CD4-positive, alpha-beta memory T cell (primary cell): ENCODE measurements at places on chromosomes 5 and 9.

GRCh38 chr5:67246108-67246507 is 49.5 kb upstream of the CD180 start:
- DNase-seq, result no peak

DNA sequence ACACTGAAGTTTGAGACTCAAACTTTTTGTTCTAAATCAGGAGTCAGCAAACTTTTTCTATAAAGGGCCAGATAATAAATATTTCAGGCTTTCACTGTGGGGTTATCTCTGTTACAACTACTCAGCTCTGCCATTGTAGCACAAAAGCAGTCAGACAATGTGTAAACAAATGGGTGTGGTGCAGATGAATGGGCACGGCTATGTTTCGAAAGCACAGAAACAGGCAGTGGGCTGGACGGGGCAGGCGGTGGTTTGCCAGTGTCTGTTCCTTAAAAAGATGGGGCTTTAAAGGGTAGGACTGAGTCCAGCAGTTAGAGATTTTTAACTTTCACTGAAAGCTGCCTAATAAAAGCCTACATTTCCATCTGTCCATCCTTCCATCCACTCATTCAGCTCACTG is 48.9 kb downstream of the PFDN1 start:
- no peak for DNase-seq

- DNase-seq, result no peak
Measured at GRCh38 chr5:74174366-74174765, 466.2 kb downstream of the ENC1 start.

- no peak for DNase-seq
Measured at GRCh38 chr9:108671176-108671575, 184.6 kb downstream of the ACTL7B start.

DNA sequence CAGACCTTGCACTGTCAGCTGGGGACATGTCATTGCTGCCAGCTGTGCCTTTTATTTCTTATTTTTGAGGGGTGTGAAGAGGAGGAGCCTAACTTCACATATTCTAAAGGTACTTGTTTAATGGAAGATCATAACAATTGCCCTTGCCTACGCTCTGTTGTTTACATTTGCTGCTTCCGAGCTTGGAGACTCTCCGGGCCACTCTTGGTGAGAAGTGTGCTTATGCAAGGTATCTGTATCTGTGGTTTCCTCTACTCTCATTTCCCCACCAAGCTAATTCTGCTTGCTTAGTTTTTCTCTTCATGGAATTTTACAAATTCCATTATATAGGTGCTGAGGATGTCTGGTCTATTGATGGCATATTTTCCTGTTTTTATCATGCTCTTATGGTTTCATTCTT is 105.3 kb downstream of the RASGRF2 start:
- no peak for DNase-seq

- DNase-seq, result no peak
Measured at GRCh38 chr9:75451045-75451444, 362.7 kb downstream of the OSTF1 start.

DNA sequence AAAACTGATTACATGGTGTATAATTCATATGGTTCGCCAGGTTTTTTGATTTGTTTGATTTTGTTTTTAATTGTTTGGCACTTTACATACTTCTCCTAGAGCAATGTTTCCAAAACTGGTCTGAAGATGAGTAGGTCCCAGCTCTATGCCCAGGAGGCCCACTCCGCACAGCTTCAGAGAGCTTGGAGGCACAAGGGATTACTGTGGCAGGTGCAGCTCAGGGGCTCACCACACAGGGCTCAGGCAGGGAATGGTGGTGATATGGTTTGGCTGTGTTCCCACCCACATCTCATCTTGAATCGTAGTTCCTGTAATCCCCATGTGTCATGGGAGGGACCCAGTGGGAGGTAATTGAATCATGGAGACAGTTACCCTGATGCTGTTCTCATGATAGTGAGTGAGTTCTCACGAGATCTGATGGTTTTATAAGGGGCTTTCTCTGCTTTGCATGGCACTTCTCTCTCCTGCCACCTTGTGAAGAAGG is 296.6 kb downstream of the MED10 start:
- DNase-seq, result no peak

GRCh38 chr9:95940265-95940664 is 64.8 kb downstream of the ERCC6L2 start:
- DNase-seq, result no peak

- no peak for DNase-seq
Measured at GRCh38 chr9:14373706-14374105, 59.8 kb upstream of the NFIB start.

DNA sequence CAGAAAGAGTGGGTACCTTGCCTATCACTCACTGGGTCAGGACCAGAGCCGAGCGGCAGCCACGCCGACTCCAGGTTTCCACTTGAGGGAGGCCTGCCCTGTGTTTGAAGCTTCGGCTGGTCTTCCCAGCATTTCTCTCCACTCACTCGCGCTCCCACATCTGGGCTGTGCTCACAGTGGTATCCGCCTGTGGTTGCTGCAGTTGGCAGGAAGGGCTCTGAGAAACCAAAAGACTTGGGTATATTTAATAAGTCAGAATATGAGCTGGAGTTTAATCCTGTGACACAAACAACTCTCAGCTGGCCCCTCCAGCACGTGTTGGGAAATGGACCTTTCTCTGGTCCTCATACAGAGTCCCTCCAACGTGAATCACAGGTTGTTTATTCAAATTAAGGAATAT is 70.9 kb downstream of the SPRY4 start:
- no peak for DNase-seq

- no peak for DNase-seq
Measured at GRCh38 chr9:77756449-77756848, 108.3 kb upstream of the GNA14 start.

DNA sequence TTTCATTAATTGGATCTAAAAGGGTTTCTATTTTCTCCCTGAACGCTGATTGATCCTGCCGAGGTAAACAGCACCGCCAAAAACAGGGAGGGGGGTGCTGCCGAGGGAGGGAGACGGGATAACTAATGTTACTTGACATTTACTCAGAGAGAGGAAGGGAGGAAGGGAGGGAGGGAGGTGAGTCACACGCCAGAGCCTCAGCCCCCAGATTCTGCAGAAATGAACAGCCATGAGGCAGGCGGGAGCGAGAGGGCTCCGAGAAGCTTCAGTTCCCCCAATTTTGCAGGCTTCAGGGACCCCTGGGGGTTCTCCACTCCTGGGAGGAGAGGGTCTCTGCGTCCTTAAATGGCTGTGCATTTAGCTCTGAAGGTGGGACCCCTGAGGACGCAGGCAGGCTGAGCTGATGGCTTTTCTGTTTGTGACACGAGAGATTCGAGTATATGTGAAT is 59.1 kb upstream of the IER5L start:
- no peak for DNase-seq

- DNase-seq, result no peak
Measured at GRCh38 chr5:56191656-56192055, 41.5 kb downstream of the ANKRD55 start.

DNA sequence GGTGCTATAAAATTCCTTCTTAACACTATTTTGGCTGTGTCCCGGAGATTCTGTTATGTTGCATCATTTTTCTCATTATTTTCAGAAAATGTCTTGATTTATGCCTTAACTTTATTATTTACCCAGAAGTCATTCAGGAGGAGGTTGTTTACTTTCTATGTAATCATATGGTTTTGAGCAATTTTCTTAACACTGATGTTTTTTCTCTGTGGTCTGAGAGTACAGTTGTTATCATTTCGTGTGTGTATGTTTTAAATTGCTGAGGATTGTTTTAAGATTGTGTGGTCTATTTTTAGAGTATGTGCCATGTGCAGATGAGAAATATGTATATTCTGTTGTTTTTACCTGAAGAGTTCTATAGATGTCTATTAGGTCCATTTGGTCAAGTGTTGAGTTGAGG is 498.1 kb upstream of the ZNF608 start:
- no peak for DNase-seq

DNA sequence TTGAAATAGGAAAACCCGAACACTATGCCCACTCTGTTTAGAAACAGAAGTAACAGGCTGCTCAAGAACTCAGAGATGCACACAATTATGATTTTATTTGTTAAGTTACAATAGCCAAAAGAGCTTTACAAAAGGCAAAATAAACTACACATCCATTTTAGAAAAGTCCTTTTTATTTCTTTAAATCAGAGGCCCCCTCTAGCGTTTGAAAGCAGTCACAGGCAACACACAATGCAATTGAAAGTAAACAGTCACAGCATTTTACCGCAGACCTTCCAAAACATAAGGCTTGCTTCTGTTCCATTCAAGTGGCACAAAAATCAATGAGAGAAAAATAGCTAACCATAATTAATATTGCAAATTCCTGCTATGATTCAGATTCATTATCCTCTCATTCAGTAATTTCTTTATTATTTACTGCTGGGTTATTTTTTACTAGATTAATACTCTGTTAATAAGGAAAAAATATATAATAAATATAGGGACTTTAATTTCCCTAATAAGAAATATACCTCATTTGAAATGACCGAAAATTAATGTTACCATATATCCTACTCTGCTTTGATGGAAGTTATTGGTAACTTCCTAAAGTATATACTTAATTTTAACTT is 78.3 kb downstream of the CEP120 start:
- DNase-seq, result no peak

DNA sequence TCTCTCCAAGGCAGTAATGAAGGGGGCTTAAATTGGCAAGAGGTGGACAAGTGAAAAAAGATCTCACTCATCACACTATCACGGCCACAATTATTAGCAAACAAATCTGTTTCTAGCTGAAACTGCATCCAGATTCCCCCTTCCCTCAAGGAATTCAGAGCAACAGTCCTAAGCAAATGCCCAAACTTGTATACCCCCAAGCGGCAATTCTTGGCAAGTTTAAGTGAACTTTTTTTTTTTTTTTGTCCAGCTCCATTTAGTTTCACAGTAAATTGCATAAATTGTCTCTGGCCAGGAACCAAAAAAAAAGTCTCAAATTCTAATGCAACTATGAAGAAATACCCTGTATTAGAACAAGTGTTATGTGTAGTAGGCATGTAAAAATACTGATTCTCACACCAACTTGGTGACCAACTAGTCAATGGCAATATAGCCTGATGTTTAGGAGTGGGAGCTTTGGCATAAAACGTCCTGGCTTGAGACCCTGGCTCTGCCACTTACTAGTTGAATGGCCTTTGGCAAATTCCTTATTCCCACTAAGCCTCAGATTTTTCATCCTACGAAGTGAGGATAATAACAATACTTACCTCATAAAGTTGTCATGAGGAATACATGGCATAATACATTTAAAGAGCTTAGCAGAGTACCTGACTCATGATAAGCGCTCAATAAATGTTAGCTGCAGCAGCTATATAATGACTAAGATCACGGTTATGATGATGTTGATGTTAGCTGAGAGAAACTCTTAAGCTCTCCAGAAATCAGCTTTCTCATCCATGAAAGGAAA is 193.2 kb downstream of the ADAMTSL1 start:
- DNase-seq, result no peak

- DNase-seq, result no peak
Measured at GRCh38 chr9:114207034-114207810, 51.9 kb downstream of the COL27A1 start.

GRCh38 chr9:124341455-124342170 is 73.6 kb downstream of the PSMB7 start:
- DNase-seq, result no peak

DNA sequence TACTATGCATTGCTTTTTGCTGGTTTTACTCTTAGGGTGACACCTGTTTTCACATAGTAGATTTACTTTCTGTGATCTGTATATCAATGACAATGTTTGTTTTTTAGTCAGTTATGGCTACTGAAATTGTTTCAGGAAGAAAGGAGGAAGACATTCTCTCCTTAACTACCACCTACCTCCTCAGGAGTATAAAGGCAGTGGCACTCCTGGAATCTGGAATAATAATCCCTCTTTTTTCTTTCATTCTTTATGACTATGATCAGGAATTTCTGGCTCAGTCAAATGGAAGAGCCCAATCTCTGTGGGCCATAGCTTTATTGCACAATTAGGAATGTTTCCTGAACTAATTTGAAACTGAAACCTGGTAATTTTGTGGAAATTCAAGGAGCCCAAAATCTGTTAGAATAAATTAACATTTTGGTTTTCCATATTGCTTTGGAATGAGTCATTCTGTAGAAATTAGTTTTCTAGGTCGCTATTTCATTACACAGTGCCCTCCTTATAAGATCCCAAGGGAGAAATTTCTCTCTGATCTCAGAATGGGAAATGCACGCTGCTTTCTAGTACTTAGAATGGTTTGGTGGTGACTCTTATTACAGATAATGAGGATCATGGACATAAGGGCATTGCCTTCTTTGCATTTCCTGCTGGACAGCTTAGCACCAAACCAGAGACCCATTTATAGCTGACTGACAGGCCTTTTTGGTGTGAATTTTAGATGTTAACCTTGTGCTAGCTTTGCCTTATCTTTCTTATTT is 95.3 kb upstream of the VLDLR start:
- no peak for DNase-seq

GRCh38 chr5:39501397-39501796 is 76.6 kb upstream of the DAB2 start:
- DNase-seq, result no peak

DNA sequence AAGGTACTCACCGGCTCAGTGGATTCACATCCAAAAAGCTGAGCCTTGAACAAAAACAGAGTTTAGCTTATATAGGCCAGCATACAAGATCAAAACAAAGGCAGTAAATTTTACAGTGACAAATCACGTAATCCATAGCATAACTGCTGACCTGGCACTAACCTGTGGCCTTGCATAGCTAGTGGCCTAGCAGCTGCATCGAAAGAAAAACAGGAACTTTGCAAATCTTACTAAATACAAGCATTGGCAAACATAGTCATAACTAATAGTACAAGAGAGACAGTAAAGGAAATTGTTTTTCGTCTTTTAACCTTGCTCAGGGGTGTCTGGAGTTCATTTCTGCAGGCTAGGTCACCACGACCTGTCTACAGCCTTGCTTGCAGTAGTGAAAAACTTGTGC is 4.8 kb downstream of the HSDL2 start:
- DNase-seq, result no peak

DNA sequence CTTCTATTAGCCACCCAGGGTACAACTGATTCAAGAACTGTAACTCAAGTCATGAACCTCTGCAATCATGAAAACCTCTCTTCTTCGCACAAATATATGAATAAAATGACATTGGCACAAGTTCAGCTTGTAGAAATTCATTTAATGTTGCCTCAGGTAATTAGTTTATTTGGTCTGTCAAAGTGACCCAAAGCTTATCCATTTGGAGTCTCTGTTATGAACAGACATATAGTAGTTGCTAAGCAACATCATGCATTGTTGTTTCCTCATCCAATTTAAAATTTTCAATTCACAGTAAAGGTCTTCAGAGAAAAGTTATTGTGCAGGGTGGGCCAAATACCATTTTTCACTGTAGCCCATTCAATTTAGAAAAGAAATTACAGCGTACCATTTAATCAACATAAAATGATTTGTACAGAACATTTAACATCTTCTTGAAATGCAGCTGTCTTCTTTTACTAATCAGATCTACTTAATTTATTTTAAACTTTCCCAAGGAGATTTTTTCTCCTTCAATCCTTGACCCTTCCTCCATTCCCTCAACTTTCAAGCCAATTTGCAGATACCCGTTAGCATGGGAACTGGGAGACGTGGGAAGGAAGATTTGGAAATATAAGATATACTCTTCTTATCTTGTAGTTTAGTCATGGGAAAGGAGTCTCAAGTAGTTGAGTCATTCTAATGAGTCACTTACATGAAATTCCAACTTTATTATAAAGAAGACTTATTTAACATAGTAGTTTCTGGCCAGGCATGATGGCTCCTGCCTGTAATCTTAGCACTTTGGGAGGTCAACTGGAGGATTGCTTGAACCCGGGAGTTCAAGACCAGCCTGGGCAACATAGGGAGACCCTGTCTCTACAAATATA is 231.3 kb downstream of the ATPSCKMT start:
- no peak for DNase-seq
